ENCODE measurements at places on chromosomes 4 and X. TPM values are rescaled to one million over a fixed set of nuclear protein-coding genes. Genes with fewer than 3 reads are reported as not detected.

The RPL10 gene
- 3,679 TPM for total RNA-seq

The RPS3A gene
- total RNA-seq, result 3,002 TPM

The SLC26A1 gene
- total RNA-seq, result 0.09 TPM

The CT47B1 gene
- not detected for total RNA-seq

The PLK4 gene
- total RNA-seq, result 11.0 TPM

The GPR50 gene
- total RNA-seq, result not detected

The USP17L5 gene
- not detected for total RNA-seq

The KCNE5 gene
- total RNA-seq, result 0.55 TPM

The ARSJ gene
- total RNA-seq, result 23.5 TPM

The RAB41 gene
- total RNA-seq, result not detected

The CPLX1 gene
- total RNA-seq, result not detected

The MAGEA2B gene
- total RNA-seq, result not detected

The SAGE1 gene
- not detected for total RNA-seq

The SLC25A31 gene
- not detected for total RNA-seq

The NALF2 gene
- not detected for total RNA-seq

The ITM2A gene
- total RNA-seq, result not detected

The KLHL13 gene
- 0.46 TPM for total RNA-seq

The MAGEC3 gene
- not detected for total RNA-seq

The WDFY3 gene
- total RNA-seq, result 62.7 TPM
